Left renal pelvis (tissue), 4 donors: ENCODE measurements at places on chromosomes 7 and 10. TPM values are rescaled to one million over a fixed set of nuclear protein-coding genes. Genes with fewer than 3 reads are reported as not detected.

GRCh38 chr10:72831696-72832409, 61.7 kb upstream of the OIT3 start:
- DNase-seq = no peak

DNA sequence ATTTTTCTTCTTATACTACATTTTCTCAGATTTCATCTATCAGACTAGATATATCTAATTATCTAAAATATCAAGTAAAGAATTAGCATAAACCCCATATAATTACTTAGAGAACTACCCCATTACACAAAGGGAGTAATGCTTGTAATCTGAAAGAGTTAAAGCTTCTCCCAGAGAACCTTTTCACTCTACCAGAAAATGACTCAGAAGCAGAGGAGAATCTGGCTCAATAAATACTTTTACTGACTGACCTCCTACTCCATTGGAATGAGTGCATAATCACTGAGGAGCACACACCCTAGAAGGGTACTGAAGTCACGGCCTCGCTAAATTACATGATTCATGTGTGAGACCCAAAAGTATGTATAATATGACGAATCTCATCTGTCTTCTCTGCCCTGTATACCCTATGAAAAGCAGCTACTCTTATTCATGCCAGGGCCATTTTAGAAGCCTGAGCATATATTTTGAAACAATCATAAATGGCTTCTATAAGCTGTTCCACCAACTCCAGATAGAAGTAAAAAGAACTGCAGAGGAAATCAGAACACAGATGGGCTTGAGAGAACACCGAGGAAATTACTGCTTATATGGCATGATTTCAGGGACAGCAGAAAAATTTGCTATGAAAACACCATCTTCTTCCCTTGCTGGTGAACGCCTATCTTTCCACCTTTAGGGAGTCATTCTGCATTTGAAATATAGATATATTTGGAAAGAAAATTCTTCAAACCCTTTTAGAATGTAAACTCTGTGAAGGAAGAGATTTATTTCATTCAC, 32.7 kb downstream of the DNMBP start:
- DNase-seq = no peak

DNA sequence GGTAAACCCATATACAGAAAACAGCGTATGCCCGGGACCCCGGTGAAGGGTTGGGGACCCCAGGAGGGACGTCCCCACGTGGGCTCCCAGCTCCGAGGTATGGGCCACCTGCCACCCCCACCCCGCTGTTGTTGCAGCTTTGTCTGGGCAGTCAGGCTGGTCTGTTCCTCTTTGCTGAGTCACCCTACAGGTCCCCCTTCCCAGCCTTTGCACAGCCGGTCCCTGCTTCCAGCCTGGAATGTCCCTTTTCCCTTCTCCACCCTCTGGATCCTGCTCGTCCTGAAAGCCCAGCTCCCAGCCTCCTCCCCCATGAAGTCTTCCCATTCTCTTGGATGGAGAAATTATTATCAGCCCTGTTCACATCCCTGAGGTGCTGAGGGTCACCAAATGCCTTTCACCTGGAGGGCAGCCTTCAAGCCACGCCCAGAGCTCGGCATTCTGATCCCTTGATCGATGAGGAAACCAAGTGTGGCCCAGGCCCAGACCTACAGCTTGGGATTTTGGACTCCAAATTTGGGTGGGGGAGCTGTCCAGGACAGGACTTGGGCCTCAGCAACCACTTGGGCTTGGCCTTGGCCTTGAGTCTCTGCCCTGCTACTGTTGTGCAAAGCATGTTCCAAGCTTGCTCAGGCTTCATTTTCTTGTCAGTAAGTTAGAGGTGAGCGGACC, 2.6 kb downstream of the CLDN4 start:
- DNase-seq = no peak

GRCh38 chr7:94355454-94355853, 39.2 kb upstream of the COL1A2 start:
- no peak for DNase-seq

- no peak for DNase-seq
These were observed 47.6 kb downstream of the SUGCT start for GRCh38 chr7:40182452-40182851.

GRCh38 chr7:134630237-134630636, 16.4 kb upstream of the BPGM start:
- DNase-seq = no peak

- no peak for DNase-seq
These were observed 21.3 kb downstream of the CALML3 start for GRCh38 chr10:5545778-5546710.

GRCh38 chr7:4256286-4256685, 425.8 kb upstream of the FOXK1 start:
- DNase-seq = no peak

- no peak for DNase-seq
These were observed 55.2 kb downstream of the HIPK2 start for GRCh38 chr7:139722604-139723003.

GRCh38 chr7:50508471-50508943, 56.7 kb downstream of the DDC start:
- DNase-seq = no peak

GRCh38 chr7:121275204-121275603, 53.6 kb upstream of the WNT16 start:
- DNase-seq = no peak

- no peak for DNase-seq
These were observed 179.9 kb upstream of the TMEM106B start for GRCh38 chr7:12031186-12031585.

GRCh38 chr7:98058186-98058585, 48.5 kb upstream of the LMTK2 start:
- no peak for DNase-seq

DNA sequence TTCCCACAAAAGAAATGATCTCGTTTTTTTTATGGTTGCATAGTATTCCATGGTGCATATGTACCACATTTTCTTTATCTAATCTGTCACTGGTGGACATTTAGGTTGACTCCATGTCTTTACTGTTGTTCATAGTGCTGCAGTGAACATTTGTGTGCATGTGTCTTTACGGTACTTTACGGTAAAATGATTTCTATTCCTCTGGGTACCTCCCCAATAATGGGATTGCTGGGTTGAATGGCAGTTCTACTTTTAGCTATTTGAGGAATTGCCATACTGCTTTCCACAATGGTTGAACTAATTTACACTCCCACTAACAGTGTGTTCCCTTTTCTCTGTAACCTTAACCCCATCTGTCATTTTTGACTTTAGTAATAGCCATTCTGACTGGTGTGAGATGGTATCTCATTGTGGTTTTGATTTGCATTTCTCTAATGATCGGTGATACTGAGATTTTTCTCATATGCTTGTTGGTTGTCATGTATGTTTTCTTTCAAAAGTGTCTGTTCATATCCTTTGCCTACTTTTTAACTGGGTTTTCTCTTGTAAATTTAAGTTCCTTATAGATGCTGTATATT, 37.2 kb downstream of the MKLN1 start:
- no peak for DNase-seq

- DNase-seq = no peak
These were observed 10.7 kb downstream of the CBLL1 start for GRCh38 chr7:107754642-107755041.

GRCh38 chr7:18087026-18087686, 59.5 kb upstream of the PRPS1L1 start:
- DNase-seq = no peak

- no peak for DNase-seq
These were observed 12.9 kb upstream of the CDK6 start for GRCh38 chr7:92849322-92849721.

DNA sequence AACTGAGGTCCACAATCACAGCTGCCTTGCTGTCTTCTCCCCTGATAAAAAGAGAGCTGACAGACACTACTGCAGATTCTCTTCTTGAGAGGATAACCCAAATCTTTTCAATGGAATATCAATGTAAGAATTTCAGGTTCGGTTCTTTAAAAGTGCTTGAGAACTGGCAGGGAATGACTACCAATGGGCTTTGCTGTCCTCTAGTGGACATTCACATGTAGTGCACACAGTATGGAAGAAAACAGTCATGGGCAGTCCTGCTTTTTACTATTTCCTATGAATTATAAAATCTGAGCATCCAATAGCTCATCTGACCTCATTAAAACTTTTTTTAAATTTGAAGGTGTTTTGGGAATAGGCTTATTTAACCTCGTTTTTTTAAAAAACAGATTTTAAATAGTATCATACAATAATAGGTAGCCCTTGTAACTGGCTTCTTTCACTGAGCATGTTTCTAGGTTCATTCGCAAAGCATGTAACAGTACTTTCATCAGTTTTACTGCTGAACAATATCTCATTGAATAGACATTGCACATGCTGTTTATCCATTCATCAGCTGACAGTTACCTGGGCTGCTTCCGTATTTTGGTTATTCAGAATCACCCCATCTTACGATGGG, 18.3 kb downstream of the FZD9 start:
- no peak for DNase-seq

GRCh38 chr7:71145906-71146901, 14.3 kb downstream of the GALNT17 start:
- no peak for DNase-seq

GRCh38 chr7:70935311-70935710, 196.6 kb upstream of the GALNT17 start:
- no peak for DNase-seq

DNA sequence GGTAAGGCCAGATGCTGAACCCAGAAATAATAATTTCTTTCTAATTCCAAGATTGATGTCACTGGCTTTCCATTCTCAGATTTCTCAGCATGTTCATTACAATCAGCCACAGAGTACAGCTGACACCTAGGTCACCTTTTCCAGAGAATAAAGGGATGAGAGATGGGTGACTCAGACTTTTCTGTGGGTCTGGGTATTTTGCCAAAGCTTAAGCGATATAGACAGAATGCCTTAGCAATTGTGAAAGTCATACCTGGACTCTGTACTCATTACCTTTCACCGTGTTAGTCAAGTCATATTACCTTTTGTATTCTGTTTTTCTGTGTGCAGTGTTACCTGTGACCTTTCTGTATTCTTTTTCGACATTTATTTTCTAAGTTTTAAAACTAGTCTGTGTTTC, 10.6 kb upstream of the PRTFDC1 start:
- no peak for DNase-seq

GRCh38 chr7:2128601-2129322, 104.0 kb downstream of the MAD1L1 start:
- no peak for DNase-seq

- DNase-seq = no peak
These were observed 838.8 kb downstream of the GRID1 start for GRCh38 chr10:85527616-85528317.

DNA sequence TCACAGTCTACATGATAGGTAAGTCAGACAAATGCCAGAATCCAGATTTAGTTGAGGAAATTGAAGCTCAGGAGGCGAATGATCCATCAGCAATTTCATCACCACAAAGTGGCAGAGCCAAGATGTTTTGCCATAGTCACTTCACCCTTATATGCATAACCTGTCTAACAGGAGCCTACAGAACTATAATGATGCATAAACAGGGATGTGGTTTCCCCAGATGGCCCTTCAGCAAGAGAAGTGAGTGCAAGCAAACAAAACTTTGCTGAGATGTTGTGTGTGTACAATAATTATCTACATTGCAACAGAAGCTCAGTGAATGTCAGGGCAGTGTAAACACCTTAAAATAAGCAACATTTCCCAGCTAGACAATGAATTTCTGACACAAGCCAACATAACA, 28.6 kb downstream of the PON3 start:
- DNase-seq = no peak

- DNase-seq = no peak
These were observed 488.5 kb downstream of the MDFIC start for GRCh38 chr7:115410434-115410820.

DNA sequence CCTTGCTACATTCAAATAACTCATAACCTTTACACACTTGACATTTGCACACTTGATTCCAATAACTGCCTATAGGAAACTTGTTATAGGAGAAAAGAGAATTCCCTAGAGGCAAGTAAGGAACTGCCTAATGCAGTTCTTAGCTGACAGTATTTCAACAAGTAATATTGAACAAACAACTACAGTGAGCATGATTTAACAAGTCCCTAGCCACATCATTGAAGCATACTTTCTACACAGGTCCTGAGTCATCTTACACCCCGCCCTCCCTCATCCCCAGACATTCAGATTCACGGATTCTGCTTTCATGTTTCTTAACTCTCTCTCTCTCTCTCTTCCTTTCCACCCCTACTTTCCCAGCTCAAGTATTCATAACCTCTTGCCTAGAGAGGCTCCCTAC, 153.5 kb downstream of the LSM5 start:
- DNase-seq = no peak

ZNF365 gene
- 0.18 TPM for polyA plus RNA-seq

INHBA gene
- polyA plus RNA-seq = 3.9 TPM

GIMAP2 gene
- polyA plus RNA-seq = 7.2 TPM

CDH23 gene
- polyA plus RNA-seq = 28.3 TPM

ANKRD7 gene
- polyA plus RNA-seq = 3.7 TPM

ARHGEF35 gene
- 5.5 TPM for polyA plus RNA-seq

GNG11 gene
- 32.2 TPM for polyA plus RNA-seq

RSPH10B2 gene
- 0.93 TPM for polyA plus RNA-seq

ACBD7 gene
- 5.3 TPM for polyA plus RNA-seq

TAS2R60 gene
- polyA plus RNA-seq = not detected

OR2A42 gene
- 2.0 TPM for polyA plus RNA-seq

FANK1 gene
- polyA plus RNA-seq = 2.5 TPM

NACAD gene
- polyA plus RNA-seq = 8.5 TPM

SLC39A12 gene
- not detected for polyA plus RNA-seq

AUTS2 gene
- polyA plus RNA-seq = 77.6 TPM

OPALIN gene
- polyA plus RNA-seq = not detected

ACSM6 gene
- polyA plus RNA-seq = 0.21 TPM

TDRD1 gene
- 0.11 TPM for polyA plus RNA-seq

SLC13A4 gene
- polyA plus RNA-seq = 0.85 TPM

BICC1 gene
- 48.7 TPM for polyA plus RNA-seq

GNGT1 gene
- not detected for polyA plus RNA-seq

SFTPA1 gene
- polyA plus RNA-seq = 0.34 TPM

GIMAP7 gene
- polyA plus RNA-seq = 11.4 TPM

EPO gene
- polyA plus RNA-seq = 0.17 TPM

SLC13A1 gene
- 21.0 TPM for polyA plus RNA-seq
